Thoracic aorta (tissue), 2 donors: ENCODE measurements at places on chromosomes 1 and 21.

DNA sequence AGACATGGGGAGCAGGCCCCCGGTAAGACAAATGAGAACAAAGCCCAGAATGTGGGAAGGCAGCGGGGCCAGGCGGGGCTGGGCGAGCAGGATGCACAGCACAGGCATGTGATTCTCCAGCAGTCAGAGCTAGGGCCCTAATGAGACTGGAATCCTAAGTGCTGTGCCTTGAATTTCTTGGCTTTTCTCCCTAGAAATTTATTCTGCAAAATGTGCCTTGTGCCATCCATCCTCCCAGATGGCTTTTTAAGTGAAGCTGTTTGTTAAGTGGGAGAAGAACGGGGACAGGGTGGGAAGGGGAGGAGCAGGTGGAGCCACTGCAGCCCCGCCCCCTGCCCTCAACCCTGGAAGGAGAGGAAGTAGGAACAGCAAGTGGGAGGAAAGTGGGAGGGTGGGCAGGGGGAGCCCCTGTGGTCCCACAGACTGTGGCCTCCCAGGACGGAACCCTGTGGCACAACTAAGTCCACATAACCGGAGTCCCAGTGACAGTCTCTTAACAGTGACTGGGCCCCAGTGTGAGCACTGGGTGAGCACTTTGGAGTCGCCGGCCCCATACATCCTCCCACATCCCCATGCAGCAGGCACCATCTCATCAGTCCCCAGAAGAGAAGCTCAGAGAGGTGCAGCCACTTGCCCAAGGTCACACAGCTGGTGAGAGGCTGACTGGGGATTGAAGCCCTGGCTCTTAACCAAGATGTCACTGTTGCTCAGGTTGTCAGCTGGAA, 216.9 kb downstream of the MATN1 start:
- no peak for DNase-seq

- DNase-seq, result no peak
Observed at GRCh38 chr1:12185918-12186678, 19.3 kb downstream of the TNFRSF1B start.

DNA sequence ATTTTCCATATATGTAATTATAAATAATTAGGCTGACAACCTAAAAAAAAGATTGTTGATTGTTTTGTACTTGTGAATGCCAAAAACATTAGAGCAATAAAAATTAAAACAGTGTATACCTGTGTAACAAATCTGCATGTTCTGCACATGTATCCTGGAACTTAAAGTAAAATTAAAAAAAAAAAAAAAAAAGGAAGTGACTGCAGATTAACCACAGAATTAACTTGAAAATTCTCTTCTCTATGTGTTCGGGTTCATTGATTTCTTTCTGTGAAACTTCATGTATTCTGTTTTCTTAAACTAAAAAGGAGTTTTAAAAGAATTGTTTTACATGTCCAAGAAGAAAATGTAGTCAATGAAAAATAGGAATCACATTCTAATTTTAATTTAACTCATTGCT, 95.7 kb downstream of the FASLG start:
- DNase-seq, result no peak

GRCh38 chr1:164693564-164694359, 134.8 kb downstream of the PBX1 start:
- no peak for DNase-seq

DNA sequence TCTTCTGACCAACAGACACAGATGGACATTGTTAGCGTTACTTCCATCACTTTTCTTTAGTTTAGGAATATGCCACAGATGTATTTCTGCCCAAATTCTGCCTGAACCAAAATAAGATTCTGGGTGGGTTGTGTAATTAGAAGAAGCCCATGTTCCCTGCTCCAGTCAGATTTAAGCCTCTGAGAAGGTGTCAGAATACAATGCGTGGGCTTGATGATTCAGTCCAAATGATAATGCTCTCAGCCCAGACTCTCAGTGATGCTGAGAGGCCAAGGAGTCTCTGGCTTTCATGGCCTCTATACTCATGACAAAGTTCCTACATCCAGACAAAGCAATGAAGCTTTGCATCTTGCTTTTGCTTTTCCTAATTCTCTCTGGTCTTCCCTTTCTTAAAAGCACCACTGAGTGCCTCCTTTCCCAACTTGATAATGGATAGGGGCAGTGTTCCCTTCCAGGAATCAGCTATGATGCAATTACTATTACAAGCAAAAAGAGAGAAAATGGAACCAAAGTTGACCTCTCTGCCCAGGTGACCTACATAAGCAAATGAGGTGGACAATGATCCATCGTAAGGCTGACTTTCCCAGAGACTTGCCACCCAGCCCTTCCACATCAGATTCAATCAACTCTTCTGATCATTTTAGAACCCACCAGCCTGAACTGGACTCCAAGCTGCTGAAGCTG, 8.8 kb downstream of the SEC16B start:
- DNase-seq, result no peak

- no peak for DNase-seq
Observed at GRCh38 chr1:12191242-12192032, 24.6 kb downstream of the TNFRSF1B start.

DNA sequence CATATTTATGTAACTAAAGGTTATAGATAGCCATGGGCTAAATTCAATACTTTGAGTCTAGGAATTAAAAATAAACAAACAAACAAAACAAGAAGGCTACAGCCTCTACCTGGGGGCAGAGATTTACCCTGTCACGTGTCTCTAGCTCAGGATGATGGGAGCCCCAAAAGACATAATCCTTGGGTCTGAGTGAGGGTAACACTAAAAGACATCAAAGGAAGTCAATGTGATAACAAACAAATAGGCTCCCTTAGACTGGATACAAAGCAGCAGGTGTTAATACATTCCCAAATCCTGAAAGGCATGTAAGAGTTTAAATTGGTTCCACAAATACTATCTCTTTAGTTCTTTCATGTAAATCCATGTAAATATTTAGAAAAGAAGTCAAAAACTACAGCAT, 10.7 kb downstream of the MYSM1 start:
- no peak for DNase-seq

- no peak for DNase-seq
Observed at GRCh38 chr1:230752407-230752806, 5.2 kb downstream of the CAPN9 start.

DNA sequence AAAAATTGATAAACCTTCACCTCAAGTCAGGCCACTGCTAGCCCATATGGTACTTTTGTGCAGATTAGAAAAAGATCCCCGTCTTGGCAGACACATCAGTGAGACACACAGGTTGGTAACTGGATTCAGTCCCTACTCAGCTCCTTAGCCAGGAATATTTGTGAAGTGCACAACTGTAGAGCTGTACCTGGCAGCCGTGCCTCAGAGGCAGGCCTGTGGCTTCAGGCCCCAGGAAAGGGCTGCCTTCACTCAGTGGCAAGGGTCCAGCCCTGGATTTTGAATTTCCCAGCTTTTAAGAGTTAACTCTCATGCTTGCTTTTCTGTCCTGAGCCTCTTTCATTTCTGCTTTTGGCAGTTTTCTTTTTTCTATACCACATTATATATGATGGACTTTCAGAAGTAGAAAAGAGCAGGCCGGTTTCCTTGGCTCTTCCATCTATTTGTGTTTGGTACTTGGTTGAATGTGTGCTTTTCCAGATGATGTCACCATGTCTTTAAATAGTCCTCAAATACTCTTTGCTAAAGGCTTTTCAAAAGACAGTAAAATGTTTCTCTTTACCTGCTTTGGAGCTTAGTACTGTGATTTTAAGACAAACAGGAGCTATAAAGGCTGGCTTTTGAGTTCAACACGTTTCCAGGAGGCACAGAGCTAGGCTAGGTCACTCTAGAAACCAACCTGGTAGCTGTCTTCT, 186.6 kb downstream of the AK5 start:
- no peak for DNase-seq

GRCh38 chr21:31201548-31201947, 142.5 kb downstream of the TIAM1 start:
- DNase-seq, result peak; percentile 29

DNA sequence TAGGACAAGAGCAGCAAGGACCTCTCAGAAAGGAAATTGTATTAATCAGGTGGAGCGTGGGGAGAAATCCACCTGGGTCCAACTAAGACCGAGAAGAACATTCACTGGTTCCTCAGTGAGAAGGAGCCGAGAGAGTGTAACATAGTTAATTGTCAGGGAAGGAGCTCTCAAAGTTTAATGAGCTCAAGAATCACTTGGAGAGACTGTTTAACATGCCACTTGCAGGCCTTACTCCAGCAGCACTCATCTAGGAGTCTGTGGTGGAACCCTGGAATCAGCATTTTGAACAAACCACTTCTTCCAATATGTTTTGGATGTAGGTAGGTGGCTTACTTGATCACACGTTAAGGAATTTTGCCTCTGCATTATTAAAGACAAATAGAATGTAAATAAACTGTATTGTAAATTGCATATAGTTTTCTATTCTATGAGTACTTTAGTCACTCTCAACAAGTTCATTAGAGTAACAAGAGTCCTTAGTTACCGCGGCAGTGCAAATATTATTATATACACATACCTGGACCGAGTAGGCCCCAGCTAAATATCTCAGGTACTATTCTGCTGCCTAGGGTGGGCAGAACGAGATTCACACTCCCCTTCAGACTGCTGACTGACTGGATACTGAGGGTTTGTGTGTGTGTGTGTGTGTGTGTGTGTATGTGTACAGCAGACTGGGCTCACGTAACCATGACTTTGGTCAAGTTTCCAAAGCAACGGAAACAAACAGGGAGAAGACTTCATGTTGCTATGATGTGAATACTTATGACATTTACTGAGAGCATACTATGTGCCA, 203.2 kb upstream of the USP24 start:
- no peak for DNase-seq

DNA sequence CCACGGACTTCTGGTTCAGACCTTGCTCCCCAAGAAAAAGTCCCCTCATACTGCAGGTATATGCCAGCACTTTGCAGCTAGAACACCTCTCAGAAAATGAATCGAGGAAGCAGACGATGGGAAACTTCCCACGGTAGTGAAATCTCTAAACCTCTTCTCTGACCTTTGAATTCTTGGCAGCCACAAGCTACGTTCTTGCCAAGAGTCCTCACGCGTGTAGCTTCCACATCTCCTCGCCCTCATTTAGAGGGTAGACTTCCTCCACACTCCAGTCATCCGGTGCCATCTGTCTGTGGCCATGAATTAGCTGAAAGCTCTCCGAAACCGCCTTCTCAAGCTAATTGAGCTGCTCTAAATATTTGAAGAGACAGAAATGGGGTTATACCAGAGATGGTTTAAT, 127.8 kb downstream of the RGS7 start:
- no peak for DNase-seq

DNA sequence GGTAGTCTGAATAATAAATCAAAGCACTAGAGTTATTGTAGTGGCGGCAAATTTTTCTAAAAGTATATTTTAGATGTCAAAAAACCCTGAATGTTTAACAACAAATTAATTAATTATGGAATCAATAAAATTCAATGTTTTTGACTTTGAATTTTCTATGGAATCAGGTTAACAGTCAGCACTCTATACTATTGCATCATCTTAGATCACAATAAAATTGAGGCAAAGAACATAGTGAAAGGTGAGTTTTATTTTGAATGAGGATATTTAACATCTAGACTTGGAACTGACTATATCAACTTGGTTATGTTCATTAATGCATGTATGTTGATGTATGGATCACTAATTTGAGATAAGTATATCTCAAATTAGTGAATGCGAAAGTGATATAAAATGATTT, 148.5 kb downstream of the TNFSF18 start:
- DNase-seq, result no peak

- DNase-seq, result peak; percentile 15
Observed at GRCh38 chr1:24683713-24684162, 40.6 kb downstream of the SRRM1 start.

DNA sequence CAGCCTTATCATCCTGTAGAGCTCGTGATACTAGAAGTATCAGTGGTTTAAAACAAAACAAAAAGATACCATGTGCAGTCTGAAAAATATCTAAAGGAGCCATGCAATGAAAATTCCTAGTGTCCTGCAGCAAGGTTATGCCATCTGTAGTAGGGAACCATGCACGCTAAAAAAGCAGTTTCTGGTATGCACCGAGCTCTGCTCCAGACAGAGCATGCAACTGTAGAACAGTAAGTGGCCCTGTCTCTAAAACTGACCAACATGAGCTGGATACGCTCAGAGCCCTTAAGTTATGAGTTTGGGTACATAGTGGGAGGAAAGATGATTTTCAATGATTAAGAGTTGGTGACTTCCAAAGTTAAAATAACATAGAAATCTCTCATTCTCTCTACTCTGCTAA, 159.3 kb upstream of the ADAMTS5 start:
- no peak for DNase-seq

GRCh38 chr1:30417001-30417700, 306.2 kb downstream of the MATN1 start:
- no peak for DNase-seq
